ENCODE measurements at places on chromosomes 5 and 9. TPM values are rescaled to one million over a fixed set of nuclear protein-coding genes. Genes with fewer than 3 reads are reported as not detected.

GDA gene
- not detected for total RNA-seq

PIP5KL1 gene
- 2.8 TPM for total RNA-seq

GPR151 gene
- not detected for total RNA-seq

GGTA1 gene
- total RNA-seq: 12.5 TPM

- peaks cover 48% of the 10 kb centered on the region for H3K4me1 ChIP-seq
- H3K4me3 ChIP-seq: no peak overlapping the region
Observed at GRCh38 chr9:130667120-130667435, 2.7 kb downstream of the PRDM12 start.

DNA sequence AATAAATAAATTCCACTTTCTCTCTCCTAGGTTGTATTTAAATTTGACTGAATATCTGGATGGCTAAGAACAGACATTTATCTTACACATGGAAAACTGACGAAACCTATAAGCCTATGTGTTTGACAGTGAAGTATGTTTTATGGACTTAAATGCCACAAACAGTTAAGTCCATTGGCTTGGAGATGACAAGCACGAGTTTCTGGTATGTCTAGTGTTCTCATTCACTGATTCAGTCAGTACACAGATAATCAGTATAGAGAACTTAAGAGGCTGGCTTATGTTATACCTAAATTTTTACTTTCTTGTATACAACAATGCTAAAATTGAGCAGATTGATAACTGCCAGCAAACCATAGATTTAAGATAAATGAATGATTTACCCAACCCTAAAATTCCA lies 38.9 kb downstream of the SNAPC3 start:
- H3K4me3 ChIP-seq: no peak overlapping the region
- H3K27me3 ChIP-seq: no peaks in the 10 kb centered on the region
- DNase-seq: no peak
- H3K4me1 ChIP-seq: no peaks in the 10 kb centered on the region

DNA sequence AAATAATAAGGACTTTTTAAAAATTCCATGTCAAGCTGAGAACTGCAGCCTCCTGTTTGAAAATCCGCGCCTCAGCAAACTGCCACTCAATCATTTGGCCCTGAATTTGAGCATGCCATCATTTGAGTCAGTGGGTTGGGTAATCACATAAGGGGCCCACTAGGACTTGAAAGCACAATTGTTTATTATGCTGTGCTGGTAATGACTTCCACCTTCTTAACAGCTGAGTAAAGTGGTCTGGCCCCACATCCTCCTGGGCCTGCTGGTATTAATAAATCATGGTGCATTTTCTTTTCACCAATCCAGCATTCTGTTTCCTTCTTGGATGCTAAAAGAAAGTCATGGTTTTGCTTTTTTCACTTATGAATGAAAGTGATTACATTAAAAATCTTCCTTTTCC lies 103.0 kb upstream of the CTSL start:
- H3K36me3 ChIP-seq: no peaks in the 10 kb centered on the region
- H3K27ac ChIP-seq: no peak overlapping the region
- H3K4me3 ChIP-seq: no peak overlapping the region

GRCh38 chr9:75116306-75116705 lies 28.0 kb downstream of the OSTF1 start:
- no peaks in the 10 kb centered on the region for H3K36me3 ChIP-seq
- H3K27ac ChIP-seq: no peak overlapping the region
- peaks cover 5% of the 10 kb centered on the region for H3K4me1 ChIP-seq

- no peak for DNase-seq
- no peak overlapping the region for H3K4me3 ChIP-seq
- H3K27me3 ChIP-seq: no peaks in the 10 kb centered on the region
Observed at GRCh38 chr5:3412146-3412545, 183.5 kb upstream of the IRX1 start.

DNA sequence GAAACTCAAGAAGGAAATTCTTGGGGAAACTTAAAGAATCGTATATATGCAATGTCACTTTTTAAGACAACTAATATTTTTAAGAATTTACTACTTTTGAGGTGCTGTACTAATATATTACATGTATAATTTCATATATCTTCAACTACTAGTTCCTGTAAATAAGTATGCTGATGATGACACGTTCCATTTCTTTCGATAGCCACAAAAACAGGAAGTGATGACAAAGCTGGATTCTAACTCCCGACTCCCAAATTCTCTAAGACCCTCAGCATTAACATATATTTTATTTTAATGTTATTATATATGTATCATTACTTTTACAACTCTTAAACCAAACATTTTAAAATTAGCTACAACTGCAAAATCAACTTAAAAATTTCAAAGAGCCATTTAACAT lies 74.8 kb downstream of the STK32A start:
- DNase-seq: no peak
- H3K4me1 ChIP-seq: no peaks in the 10 kb centered on the region
- no peak overlapping the region for H3K27ac ChIP-seq
- H3K4me3 ChIP-seq: no peak overlapping the region
- no peaks in the 10 kb centered on the region for H3K36me3 ChIP-seq

- peaks cover 35% of the 10 kb centered on the region for H3K4me1 ChIP-seq
- H3K27me3 ChIP-seq: peaks cover 5% of the 10 kb centered on the region
- DNase-seq: no peak
- no peaks in the 10 kb centered on the region for H3K36me3 ChIP-seq
- H3K4me3 ChIP-seq: no peak overlapping the region
Observed at GRCh38 chr5:173229966-173230689, 4.9 kb downstream of the NKX2-5 start.

DNA sequence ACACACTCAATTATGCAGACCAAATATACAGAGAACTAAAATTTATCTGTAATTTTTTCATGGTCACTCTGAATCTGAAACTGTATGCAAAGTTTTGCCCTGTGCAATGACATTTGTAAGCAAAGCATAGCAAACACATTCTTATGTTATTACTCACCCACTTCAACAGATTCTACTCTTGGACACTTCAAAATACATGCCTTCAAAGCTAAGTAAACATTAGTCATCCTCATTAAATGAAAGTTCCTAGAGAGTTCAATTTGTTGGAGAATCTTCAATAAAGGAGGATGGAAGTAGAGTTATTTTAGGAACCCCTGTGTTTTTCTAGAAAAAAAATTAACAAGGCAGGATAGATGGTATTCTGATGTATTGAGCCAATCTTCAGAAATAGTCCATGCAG lies 639.7 kb upstream of the C9orf72 start:
- H3K27me3 ChIP-seq: no peaks in the 10 kb centered on the region
- H3K4me3 ChIP-seq: no peak overlapping the region
- H3K27ac ChIP-seq: no peak overlapping the region
- no peaks in the 10 kb centered on the region for H3K36me3 ChIP-seq
- peaks cover 17% of the 10 kb centered on the region for H3K4me1 ChIP-seq

Measured in esophagus muscularis mucosa (tissue), 4 donors.